Choroid plexus epithelial cell (primary cell): ENCODE measurements at places on chromosomes 7 and 10.
A peak's percentile ranks its signal among the peaks of the same experiment; 100 is the strongest.

DNA sequence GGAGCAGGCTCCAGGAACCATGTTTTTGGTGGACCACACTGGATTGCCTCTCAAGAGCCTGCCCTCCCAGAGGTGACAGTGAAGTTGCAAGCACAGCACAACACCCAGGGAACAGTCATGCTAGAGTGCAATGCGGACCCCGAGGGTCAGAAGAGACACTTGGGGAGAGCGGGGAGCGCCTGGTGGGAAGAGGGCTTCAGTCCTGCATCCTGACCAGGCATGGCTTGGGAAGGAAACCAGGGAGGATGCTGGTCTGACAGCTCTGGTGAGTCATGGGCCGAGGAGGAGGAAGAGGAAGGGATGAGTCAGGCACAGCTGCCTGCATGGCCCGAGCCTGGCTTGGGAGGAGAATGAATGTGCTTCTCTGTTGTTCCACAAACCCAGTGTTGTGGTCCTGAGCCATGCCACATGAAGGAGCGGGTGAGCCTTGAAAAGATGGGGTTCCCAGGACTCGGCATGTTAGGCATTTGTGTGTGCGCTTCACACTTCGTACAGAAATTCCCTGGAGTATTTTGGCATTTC is 29.5 kb upstream of the ANKRD2 start:
- DNase-seq: peak; percentile 96

DNA sequence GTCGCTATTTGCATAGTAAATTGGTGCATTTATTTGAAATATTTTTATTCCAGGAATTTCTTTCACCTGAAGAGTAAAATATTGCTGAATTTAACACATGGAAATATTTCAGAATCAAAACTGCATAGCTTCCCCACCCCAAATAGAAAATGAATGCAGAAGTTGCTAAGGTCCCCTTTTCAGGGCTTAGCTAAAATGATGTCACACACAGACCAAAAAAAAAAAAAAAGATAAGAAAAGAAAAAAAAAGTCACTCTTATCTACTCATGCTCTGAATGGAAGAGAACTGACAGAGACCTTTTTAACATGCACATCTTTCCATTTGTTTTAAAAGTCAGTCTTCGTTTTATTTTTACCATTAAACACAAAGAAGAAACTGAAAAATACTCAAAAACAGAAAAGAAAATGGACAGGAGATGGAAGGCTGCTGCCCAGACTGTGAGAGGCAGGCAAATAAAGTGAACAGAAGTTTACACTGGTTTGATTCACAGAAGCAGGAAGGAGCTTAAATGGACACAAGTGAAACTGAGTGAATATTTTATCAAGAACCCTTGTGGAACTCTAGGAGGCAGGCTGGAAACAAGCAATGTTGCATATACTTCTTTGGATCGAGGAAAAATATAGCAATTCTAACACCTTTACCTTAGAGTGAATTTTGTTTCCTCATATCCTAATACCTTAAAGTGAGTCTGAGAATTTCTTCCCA is 32.0 kb downstream of the PSMC2 start:
- no peak for DNase-seq

DNA sequence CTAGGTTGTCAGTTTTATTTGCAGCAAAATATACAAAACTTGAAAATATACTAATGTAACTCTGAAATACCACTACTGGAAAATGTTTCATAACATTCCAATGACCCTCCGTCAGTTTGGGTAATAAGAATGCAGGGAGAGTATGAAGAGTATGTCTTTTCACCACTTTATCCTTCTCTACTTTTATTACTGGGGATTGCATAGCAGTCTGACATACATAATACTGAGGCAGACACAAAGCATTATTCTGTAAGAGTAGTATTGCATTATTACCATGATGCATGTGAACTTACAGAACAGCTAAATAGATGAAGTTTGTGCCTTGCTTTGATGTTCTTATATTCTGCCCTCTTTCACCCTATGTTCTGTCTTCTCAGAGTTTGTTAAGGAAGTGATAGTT is 151.8 kb upstream of the TPK1 start:
- no peak for DNase-seq

- DNase-seq: peak; percentile 88
Measured at GRCh38 chr7:103637094-103637493, 191.1 kb upstream of the SLC26A5 start.

- no peak for DNase-seq
Measured at GRCh38 chr7:149791-150636, 42.4 kb upstream of the FAM20C start.
